ENCODE measurements at places on chromosomes 13 and 19.
A peak's percentile ranks its signal among the peaks of the same experiment; 100 is the strongest.

GRCh38 chr19:11044431-11044830 is 44.8 kb upstream of the LDLR start:
- no peak for DNase-seq

GRCh38 chr19:16330368-16330801 is 5.8 kb downstream of the KLF2 start:
- DNase-seq = peak; percentile 52

- DNase-seq = no peak
Measured at GRCh38 chr19:42280815-42281145, 11.7 kb downstream of the CIC start.

GRCh38 chr13:34462843-34463242 is 479.2 kb upstream of the NBEA start:
- DNase-seq = no peak

GRCh38 chr19:30857966-30858490 is 485.8 kb downstream of the ZNF536 start:
- DNase-seq = no peak

DNA sequence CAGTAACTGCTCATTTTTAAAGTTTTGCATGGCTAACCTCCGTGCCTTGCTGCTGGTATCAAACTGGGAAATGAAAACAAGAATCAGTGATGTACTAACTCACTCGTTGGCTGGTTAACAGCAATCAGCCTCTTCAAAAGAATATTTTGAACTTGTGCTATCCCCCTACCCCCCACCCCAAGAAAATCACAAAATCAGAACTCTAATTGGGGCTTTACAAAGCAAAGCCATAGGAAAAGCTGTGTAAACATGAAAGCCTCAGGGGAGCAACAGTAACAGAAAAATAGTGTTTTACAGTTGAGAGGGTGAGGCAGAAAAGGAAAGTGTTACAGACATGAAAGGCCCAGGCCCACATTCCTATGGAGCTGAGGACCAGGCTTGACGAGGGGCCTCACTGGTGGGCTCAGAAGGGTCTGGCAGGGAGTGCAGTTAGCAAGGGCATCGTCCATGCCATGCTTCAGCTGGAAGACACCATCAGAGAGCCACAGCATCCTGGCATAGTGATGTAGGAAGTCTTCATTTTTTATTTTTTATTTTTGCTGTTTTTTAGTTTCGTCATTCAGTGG is 217.6 kb downstream of the PCCA start:
- no peak for DNase-seq
